ENCODE measurements at places on chromosomes 3 and 15.
A peak's percentile ranks its signal among the peaks of the same experiment; 100 is the strongest.

DNA sequence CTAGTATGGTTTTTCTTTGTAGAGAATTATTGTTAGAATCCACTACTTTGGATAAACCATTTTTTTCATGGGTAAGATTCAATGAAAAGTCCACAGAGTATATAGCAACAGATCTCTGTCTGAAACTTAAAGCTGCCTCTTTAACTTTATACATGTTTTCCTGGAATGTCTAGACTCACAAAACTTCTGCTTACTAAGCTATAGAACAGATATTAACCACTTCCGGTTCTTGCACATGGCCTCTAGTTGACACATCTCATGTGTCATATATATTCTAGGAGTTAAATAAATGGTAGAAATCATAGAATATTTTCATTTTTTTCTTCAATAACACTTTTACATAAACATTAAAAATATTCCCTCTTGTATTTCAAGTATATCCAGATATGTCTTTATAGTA, 1693.9 kb downstream of the SI start:
- no peak for DNase-seq

DNA sequence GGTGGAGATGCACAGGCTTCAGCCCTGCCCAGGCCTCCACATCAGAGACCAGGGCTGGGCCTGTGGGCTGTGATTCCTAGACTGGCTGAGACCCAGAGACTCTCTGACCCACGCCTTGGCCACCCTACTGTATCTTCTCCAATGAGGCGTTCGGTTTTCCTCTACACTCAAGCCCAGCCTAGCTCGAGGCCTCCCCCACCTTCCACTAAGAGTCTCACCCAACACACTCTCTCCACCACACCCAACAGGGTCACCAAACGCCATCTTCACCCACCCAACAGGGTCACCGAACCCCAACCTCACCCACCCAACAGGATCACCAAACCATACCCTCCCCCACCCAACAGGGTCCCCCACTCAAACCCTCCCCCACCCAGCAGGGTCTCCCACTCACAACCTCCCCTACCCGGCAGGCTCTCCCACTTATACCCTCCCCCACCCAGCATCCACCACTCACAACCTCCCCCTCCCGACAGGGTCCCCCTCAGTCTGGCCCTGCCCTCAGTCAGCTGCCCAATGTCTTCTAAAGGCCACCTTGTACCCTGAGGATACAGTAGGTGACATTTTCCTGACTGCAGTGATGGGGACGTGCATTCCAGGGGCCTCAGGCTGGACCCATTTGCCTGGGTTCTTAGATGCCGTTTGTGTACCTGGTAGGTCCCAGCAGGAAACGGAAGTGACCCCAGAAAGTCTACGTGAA, 20.4 kb downstream of the CFAP100 start:
- DNase-seq, result no peak

DNA sequence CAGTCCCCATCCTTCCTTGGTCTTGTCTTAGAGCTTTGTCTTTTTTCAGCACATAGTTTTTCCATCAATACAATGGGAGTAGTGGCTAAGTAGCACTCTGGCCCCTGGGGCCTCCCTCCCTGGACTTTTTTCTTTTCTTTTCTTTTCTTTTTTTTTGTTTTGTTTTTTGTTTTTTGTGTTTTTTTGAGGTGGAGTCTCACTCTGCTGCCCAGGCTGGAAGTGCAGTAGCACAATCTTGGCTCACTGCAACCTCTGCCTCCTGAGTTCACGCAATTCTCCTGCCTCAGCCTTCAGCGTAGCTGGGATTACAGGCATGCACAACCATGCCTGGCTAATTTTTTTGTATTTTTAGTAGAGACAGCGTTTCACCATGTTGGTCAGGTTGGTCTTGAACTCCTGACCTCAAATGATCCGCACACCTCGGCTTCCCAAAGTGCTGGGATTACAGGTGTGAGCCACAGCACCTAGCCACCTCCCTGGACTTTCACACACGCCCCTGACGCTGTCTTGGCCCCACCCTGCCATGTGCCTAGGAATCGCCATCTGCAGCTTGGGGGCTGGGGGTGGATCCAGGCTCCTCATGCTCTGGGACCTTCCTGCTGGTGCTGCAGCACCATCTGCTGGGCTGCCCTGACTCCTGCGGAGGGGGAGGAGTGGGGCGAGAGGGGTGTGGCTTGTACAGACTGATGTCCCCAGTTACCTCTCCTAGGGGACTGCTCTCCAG, 2.8 kb downstream of the C15orf39 start:
- peak; percentile 81 for DNase-seq

GRCh38 chr15:65862682-65863081, 6.6 kb upstream of the RAB11A start:
- DNase-seq, result no peak

DNA sequence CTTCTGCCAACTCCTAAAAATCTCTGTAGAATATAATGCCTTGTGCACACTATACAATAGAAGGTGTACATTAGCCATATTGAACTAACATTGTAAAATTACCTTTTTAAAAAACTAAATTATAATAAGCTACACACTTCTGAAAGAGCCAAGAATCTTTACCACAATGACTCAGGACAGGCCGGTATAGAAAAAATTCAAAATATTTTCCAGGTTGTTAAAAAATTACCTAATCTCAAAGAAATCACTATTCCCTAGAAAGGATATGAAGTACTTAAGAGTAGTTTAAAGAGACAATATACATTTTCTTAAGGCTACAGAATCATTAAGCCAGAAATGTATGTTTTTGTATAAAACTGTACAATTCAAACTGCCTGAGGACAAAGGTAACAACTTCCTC, 48.5 kb downstream of the TJP1 start:
- DNase-seq, result no peak

GRCh38 chr3:98954791-98955604, 53.5 kb upstream of the DCBLD2 start:
- no peak for DNase-seq

DNA sequence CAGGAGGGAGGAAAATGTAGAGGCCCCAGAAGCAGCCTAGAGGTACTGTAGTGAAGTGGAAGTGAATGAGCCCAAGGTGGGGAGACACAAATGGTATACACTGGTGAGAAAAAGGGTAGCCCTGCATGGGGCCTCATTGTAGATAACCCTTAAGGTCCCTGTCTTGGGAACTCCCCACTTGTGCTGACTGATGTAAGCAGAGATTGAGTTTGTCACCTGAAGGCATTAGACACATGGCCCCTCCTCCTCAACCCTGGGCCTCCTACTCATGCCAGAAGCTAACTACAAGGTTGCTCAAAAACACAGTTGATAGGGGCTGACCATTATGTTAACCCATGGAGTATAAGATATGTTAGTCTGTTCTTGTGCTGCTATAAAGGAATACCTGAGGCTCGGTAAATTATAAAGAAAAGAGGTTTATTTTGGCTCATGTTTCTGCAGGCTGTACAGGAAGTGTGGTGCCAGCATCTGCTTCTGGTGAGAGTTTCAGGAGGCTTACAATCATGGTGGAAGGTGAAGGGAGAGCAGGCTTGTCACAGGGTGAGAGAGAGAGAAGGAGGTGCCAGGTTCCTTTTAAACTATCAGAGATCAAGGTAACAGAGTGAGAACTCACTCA, 84.6 kb upstream of the RNU6-1 start:
- DNase-seq, result no peak

DNA sequence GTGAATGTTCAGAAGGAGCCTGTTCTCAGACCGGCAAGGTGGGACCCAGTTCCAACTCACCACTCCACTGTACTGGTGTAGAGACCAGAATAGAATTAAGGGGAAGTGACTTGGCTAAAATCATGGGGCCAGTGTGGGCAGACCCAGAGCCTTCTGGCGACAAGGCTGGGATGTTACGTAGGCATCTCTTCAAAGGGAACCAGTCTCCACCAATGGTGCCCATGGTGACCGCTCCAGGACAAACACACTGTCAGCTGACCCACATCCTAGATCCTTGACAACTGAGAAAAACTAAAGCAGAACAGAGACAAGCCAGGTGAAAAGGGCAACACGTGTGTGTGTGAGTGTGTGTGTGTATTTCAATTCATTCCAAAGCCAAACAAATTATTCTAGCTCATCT, 321.7 kb upstream of the FRG2C start:
- DNase-seq, result no peak

- DNase-seq, result no peak
These were observed 646.6 kb downstream of the NTRK3 start for GRCh38 chr15:87609894-87610293.

DNA sequence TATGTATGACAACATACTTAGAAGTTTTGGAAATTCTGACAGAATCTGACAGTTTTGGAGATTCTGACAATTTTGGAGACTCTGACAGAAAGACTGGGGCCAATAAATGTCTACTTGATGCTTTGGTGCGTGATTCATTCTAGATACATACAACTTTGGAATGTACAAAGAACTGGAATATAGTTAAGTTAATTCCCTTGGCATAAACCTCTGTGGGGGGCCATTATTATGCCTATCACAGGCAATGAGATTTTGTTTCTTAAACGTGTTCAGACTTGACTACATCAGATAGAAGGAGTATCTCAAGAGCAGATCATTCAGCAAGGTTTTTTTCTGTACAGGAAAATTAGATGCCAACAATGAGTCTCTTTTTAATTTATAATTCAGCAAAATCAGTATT, 617.6 kb upstream of the ZNF717 start:
- DNase-seq, result no peak

- no peak for DNase-seq
These were observed 98.6 kb downstream of the TCF12 start for GRCh38 chr15:57017024-57017423.

DNA sequence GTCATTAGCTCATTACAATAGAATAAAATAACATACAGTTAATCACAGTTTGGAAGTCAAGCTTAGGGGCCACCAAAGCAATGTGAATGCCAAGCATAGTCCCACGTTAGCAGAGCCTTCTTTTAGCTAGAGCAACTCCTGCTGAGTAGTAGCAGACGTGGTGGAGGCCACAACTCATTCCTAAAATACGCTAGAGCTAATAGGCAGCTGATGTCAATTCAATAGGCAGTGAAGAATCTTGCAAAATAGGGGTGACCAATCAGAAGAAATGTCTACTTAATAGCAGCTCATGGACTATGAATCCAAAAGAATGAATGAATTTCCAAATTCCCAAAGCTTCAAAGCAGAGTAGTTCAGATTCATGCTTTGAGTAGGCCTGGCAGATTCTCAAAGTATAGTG, 292.9 kb upstream of the RORA start:
- no peak for DNase-seq
